ENCODE measurements at places on chromosomes 11 and 22. TPM values are rescaled to one million over a fixed set of nuclear protein-coding genes. Genes with fewer than 3 reads are reported as not detected.
A peak's percentile ranks its signal among the peaks of the same experiment; 100 is the strongest.

Gene CALCA
- not detected for total RNA-seq

- no peak for DNase-seq
Observed at GRCh38 chr22:49525801-49526535, 301.7 kb downstream of the BRD1 start.

- DNase-seq = peak; percentile 43
Observed at GRCh38 chr11:107549253-107549953, 16.1 kb downstream of the ALKBH8 start.

GRCh38 chr11:7591107-7591894 lies 77.5 kb downstream of the PPFIBP2 start:
- no peak for DNase-seq

DNA sequence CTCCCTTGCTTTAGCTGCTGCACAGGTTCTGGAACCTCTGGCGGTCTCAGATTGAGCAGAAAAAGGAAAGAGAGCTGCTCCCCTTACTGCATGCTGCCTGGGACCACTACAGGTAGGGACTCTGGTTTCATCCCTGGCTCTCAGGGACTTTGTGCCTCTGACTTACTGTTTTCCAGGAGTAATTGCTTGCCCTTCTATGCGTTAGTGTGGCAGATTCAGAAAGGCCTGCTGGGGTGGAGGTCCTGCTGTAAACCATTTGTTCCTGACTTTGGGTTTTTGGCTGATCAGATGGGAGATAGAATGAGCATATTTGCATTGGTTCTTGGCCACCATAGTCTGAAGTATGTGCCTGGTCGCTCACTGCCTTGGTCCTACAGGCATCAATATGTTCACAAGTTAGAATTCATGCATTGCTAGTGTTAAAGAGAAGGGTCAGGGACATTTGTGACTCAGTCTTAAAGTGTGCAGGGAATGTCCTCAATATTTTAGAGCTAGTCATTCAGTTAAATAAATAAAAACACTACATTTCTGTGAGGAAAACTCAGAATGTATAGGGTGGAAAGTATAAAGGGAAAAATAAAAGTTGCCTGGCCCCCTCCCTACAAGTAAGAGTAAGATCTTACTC lies 78.0 kb downstream of the PISD start:
- DNase-seq = no peak

- no peak for DNase-seq
Observed at GRCh38 chr22:46626911-46627805, 7.0 kb downstream of the GRAMD4 start.

- DNase-seq = no peak
Observed at GRCh38 chr11:133015457-133015856, 516.8 kb downstream of the OPCML start.

DNA sequence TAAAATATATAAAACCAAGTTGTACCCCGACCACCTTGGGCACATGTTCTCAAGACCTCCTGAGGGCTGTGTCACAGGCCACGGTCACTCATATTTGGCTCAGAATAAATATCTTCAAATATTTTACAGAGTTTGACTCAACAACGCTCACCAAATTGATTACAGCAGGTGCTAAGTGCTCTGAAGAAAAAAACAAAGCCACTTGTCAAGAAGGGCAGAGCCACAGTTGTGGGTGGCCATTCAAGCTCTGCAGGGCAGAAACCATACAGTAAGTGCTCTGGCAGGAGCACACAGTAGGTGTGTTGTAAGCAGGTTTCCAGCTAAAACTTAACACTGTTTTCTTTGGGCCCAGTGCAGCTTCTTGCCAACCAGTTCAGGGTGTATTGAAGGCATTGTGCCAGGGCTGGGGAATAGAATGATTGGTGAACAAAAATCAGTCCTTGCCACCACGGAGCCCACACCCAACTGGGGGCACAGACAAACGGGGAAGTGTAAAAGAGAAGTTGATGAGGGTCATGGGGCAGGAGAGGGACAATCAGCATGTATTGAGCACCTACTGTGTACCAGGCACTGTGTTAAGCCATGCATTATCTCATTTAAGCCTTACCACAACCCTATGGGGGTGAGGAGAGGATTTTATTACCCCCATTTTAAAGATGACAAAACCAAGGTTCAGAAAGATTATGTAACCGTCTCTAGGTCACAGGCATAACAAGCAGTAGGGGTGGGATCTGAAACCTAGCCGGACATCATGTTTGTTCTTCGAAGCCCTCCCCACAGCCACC lies 18.2 kb downstream of the ARRB1 start:
- DNase-seq = no peak

- no peak for DNase-seq
Observed at GRCh38 chr11:34132261-34132965, 27.0 kb downstream of the NAT10 start.

DNA sequence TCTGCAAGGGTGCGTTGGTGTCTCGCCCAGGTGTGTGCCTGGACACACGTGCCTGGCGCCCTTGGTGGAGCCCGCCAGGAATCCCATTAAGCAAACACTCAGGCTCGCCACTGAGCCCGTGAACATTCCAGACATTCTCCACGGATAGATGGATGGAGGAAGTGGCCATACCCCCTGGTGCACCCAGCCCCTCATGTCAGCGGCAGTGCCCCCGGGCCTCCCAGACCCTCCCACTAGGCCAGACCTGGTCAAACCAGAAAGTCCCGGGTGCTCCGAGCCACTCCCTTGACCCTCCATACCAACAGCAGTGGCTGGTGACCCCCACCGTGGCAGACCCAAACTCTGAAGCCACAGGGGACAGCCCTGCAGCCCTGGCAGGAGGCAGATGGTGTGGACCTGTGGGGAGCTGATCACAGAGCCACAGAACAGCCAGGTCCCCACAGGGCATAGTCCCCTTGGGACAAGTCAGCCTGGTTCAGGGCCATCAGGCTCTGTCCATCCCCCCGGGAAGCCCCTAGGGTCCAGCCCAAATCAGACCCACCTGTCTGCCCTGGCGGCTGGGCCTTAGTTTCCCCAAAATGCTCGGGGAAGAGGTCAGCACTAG lies 1.9 kb downstream of the EPS8L2 start:
- DNase-seq = no peak

Gene TMEM126B
- 49.3 TPM for total RNA-seq

DNA sequence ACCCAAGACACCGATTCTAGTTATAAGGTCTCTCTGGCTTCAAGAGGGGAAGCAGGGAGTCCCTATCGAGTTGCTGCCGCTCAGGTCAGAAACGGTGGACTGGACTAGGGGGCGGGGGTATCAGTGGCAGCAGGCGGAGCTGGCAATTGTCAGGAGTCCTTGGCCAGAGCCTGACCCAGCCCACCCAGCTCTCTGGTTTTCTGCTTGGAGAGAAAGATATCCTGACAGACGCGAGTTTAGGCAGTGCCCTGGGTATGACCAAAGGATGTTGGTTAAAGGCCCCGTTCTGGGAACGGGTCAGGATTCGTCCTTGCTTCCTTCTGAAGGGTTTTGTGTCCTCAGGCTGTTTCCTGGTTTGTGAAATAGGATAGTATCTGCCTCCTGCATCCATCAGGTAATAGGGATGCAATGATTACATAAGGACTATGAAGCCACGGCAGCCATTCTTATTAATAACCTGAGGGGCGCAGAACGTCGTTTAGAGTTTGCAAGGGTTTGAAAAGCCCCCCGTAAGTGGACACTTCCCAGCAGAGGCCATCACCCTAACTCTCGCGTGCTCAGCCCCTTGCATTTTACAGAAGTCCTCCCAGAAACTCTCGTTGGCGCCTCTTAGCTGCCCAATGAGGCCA lies 700 bp upstream of the DEPDC5 start:
- no peak for DNase-seq

- no peak for DNase-seq
Observed at GRCh38 chr11:1208394-1209261, 14.2 kb upstream of the MUC5B start.

Gene TSG101
- total RNA-seq = 42.2 TPM

- no peak for DNase-seq
Observed at GRCh38 chr11:16792426-16792825, 54.0 kb downstream of the C11orf58 start.

Gene DPAGT1
- 77.1 TPM for total RNA-seq

Gene TREH
- total RNA-seq = not detected

Gene ZNF215
- total RNA-seq = 1.4 TPM

Gene PRR5L
- total RNA-seq = 6.6 TPM

Gene RASD2
- total RNA-seq = 0.09 TPM

Measured in activated CD8-positive, alpha-beta memory T cell treated with anti-CD3 and anti-CD28 coated beads, Interleukin-2, amount 10 ng/mL, durations not matched to agents 7 days and 5 days (primary cell).